ENCODE measurements at places on chromosomes 5 and 9.

DNA sequence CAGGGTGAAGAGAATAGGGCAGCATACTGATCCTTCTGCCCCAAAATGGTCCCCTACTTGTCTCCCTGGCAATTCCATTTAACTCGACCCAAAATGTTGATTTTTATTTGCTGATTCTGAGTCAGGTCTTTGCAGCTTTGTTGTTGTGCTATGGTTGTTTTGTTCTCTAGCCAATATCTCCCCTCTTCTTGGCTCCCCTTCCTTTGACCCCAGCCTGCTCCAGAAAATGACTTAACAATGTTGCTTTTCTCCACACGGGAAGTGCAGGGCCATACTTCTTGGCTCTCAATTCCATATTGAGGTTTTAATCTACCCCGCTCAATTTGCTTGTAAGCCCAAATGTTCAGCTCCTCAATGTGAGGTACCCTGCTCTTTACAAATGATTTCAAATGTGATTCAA, 330.0 kb downstream of the RASEF start:
- peak; percentile 14 for DNase-seq

DNA sequence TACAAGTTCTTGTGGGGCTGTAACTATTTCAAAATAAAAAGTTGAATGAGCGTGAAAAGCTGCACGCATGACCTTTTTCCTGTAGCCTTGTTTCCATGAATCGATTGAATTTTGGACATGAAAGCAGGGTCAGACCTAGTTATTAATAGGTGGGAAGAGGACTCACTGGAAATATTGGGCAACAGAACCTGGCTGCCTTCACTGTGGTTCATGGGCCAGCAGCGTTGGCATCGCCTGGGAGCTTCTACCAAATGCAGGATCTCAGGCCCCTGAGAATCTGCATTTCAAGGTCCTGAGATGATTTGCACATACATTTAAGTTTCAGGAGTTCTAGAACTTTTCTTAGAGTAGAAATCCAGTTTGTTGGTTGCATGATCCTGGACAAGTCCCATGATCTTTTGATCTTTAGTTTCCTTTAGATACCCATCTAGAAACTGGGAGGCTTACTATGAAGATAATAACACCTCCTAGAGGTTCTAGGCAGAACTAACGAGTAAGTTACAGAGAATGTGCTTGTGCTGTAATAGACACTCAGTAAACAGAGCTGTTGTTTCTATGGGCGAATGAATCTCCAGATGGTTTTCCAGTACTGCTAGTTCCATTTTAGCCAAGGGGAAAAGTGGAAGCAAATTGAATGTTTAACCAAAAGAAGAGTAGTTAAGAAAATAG, 12.4 kb downstream of the ANKRD33B start:
- no peak for DNase-seq

DNA sequence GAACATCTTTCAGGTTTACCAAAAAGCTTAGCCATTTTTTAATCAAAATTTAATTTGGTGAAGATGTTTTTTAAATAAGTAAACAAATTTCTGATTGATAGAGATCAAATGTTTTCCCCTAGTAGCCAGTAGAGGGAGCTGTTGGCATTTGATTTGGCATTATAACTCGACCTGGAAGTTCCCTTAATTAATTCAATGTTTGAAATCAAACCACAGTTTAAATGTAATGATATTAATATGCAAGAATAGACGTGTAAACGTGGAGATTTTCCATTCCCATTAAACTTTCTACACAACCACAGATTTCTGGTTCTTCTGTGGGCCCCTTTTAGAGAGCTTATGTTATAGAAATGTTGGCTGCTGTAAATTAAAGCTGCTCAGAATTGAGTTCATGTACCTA, 148.1 kb upstream of the MPDZ start:
- DNase-seq, result peak; percentile 43

GRCh38 chr5:177403102-177403791, 2.8 kb upstream of the PFN3 start:
- DNase-seq, result no peak

DNA sequence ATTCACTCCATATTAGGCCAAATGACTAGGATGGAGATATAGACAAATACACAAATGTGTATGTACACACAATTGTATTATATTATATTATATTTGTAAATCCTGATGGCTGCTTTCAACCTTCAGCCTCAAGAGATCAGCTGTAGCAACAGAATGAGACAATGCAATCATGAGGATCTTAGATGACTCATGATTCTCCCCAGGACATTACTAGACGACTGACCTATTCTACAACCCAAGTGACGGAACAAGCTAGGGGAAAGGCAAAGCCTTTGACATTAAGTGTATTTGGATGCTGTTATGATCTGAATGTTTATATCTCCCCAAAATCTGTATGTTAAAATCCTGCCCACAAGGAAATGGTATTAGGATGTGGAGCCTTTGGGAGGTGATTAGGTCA, 66.5 kb downstream of the COX7C start:
- peak; percentile 23 for DNase-seq

DNA sequence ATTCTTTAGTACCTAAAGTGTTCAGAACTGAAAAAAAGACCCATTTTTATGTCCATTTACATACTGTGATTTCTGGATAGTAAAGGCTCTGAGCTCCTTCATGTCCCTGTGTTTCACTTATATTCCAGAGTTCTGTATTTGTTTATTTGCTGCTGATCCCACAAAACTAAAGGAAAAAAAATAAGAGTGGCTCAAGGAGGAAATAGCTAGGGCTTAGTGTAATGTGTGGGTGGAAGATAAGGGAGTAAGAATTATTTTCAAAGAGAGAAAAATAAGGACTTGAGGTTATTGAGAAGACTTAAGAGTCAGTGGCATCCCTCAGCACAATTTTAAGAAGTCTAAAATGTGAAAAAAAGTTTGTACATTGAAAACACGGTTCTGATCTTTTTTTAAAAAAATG, 46.0 kb downstream of the ENTREP1 start:
- peak; percentile 59 for DNase-seq

- no peak for DNase-seq
These were observed 205.3 kb upstream of the HAPLN1 start for GRCh38 chr5:83925955-83926337.

DNA sequence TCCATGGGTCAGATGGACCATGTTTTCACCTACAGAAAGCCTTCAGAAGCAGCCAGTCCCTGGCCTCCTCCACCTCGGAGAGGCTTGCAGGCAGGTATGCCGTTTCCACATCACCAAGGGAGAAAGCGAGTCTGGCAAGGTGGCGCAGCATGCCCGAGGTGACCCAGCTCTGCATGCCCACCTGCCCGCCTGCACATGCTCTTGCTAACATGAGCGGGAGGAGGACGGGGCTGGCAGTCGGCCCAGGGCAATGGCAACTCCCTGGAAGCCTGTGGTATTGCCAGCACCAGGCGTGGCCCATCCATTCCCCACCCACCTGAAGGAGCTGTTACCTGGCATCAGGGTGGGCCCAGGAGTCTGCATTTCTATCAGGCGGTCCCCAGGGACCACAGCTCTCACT, 3.3 kb upstream of the NINJ1 start:
- no peak for DNase-seq

DNA sequence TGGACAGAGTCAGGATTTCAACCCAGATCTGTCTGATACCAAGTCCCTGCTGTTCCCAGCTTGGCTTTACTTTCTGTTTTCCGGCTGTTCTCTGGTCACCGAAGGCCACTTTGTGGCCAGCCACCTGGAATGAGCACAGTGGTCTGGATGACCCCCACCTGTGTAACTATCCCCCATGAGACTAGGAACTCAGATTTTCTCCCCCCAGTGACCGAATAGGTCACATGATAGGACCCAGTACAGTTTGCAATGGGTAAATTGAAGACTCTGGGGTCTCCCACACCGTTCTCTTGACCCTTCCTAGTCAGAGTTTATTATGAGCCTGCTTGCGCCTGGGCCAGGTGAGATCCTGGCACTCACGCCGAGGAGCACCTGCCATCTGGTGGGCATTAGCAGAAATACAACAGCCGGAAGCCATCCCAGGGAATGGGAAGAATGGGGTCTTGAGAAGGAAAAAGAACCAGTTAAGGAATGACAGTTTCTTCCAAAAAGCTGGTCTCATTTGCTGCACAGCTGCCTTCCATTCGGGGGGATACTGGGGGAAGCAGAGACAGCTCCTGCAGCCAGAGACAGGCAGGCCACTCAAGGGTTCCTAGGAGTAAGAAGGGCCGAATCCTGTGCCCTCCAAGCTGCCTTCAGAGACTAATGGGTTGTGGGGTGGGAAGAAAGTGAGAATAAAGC, 7.1 kb downstream of the PHYHD1 start:
- peak; percentile 12 for DNase-seq

GRCh38 chr5:79602889-79603288, 9.4 kb upstream of the TENT2 start:
- DNase-seq, result no peak

DNA sequence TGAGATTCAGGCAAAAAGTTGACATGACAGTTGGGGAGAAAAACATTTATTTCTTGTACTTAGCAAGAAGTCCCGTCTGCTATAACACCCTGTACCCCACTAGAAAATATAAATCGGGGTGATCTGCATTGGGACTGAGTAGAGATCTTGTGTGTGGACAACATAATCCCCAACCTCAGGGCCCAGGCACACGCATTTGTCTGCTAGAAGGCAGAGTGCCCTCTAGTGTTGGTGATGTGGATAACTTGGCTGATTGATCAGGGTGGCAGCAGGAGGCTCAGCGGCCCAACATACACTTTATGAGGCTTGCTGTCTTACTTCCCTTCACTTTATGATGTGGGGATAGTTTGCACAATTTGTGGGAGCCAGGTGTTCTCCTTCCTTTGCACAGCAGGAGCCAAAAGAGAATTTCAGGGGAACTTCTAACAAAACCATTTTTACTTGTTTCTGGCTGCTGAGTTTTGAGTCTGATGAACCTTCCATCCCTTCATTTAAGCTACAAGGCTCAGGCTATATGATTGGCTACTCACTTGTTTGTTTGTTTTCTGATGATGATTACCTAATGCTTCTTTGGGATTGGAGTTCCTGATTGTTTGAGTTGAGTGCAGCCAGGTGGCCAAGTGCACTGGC, 263.2 kb downstream of the DMAC1 start:
- peak; percentile 10 for DNase-seq

DNA sequence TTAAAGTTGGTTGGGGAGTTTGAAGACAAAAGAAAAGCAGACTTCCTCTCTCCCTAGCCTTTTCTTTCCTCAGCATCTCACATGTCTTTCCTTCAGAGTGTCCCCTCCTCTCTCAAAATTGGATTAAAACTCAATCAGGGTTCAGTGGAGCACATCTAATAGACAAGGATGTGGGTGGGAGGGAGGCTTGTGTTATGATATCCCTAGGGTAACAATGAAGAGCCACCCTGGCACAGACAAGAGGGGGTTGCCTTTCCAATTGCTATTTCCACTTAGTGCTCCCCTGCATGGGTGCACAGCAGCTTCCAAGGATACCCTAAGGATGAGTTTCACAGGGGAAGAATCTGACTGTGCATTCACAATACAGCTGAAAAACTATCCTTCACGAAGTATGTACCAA, 585.2 kb upstream of the C9orf72 start:
- DNase-seq, result no peak

GRCh38 chr9:13049223-13049622, 230.3 kb downstream of the MPDZ start:
- peak; percentile 3 for DNase-seq

DNA sequence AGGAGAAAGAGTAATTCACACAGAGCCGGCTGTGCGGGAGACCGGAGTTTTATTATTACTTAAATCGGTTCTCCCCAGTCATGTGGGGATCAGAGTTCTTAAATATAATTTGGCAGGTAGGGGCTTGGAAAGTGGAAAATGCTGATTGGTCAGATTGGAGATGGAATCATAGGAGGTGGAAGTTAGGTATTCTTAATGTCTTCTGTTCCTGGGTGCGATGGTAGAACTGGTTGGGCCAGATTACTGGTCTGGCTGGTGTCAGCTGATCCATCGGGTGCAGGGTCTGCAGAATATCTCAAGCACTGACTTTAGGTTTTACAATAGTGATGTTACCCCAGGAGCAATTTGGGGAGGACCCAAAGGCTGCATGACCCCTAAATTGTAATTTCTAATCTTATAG, 4.6 kb upstream of the CERCAM start:
- DNase-seq, result no peak

DNA sequence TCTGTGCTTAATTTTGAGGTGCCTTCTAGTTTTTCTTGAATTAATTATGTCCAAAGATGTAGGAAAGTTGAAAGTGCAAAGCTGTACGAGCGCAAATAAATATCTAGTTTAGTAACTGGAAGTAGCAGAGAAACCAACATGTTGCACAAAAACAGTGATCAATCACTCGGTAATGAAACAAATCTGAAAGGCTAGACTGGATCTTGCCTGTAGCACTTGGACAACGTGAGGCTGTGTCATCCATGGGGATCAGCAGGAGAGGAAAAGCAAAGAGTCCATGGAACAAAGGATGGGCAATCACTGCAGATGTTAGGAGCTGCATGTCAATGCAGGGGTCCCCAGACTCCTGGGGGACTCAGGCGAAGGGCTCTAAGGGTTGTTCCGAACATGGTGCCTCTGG, 424.2 kb downstream of the IRX1 start:
- DNase-seq, result no peak

GRCh38 chr9:36974731-36975130, 59.3 kb downstream of the PAX5 start:
- no peak for DNase-seq

DNA sequence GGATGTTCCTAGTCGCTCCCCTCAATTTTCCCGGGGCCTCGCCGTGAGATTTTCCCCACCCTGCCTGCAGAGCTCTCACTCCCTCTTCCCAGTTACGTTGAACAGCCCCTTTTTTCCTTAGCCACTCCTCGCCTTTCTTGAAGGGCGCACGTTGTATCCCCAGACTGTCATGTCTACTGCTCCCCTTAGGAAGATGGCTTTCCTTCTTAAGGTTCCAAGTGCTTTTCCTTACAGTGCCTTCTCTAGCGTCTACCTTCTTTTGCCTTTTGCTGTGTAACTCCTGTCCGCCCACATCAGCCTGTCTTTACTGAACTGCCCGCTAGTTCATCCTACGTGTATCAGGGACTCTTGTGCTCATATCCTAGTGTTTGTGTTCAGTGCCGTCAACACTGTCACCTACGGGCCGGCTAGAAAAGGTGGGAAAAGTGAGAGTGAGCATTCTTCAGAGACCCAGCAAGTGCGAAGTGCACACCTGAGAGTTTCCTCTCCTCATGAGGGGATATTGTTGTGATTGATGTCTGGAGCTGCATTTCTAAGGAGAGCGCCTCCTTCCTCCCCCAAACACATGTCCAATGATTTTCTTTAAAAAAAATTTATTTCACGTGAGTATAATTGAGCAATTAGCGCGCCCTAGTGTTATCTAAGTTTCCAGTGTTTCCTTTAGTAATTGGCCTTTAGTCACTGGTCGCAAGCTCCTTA, 764 bp downstream of the CAMLG start:
- DNase-seq, result peak; percentile 44

GRCh38 chr5:96067251-96067650, 105.6 kb upstream of the ELL2 start:
- DNase-seq, result peak; percentile 62

DNA sequence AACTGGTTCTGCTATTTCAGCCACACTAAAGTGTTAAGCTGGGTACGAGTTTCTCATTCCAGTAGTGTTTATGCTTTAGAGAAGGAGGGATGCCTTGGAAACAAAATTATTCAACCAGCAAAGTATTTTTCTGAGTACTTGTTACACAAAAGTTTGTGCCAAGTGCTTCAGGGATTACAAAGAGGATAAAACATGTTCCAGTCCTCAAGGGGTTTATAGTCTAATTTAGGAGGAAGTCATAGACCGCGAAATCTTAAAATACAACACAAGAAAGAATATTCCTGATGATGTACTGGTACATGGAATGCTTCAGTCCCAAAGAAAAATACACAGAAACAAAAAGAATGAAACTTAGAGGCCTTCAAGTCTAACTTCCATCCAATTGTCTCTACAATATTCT, 85.4 kb upstream of the NR4A3 start:
- no peak for DNase-seq
